ENCODE measurements at places on chromosomes 1 and 21. TPM values are rescaled to one million over a fixed set of nuclear protein-coding genes. Genes with fewer than 3 reads are reported as not detected.

DNA sequence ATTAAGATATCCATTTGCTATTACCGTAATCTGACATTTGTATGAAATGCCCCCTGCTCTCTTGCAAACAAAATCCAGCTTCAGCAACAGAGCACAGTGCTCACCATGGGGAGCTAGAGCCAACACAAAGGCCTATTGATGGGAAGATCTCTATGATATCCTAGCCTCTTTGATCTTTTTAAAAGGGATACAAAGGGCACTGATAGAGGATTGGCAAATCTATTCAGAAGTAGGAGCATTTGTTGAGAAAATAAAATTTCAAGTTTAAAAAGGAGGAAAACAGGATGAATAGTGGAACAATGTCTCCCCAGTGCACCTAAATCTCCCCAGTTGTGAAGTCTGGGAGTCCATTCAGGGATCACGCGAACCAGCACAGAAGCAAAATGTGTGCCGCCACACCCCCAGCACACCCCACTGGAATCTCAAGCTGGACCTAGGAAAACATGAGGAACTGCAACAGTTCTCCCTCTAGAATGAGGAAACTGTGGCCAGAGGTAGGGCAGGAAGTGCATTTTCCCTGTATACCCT is 32.2 kb downstream of the MRAP start:
- DNase-seq = no peak

GRCh38 chr1:50966991-50967390 is 3.1 kb upstream of the CDKN2C start:
- DNase-seq = no peak

DNA sequence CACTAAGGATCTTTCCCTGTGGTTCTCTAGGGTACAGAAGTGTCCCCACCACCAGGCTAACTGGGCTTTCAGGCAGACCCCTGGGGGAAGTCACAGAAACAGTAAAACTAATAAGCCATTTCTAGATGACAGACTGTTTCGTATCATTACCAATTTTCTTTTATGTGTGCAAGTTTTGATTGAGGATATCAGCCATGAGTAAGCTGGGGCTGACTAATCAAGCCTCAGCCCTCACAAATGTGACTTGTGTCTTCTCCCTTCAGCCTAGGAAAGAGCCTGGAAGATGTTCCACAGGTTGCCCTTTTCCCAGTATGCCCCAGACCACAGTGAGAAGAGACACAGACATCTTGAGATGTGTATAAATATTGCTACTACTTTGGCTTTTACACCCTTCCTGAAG is 10.5 kb downstream of the PTGFRN start:
- DNase-seq = no peak

DNA sequence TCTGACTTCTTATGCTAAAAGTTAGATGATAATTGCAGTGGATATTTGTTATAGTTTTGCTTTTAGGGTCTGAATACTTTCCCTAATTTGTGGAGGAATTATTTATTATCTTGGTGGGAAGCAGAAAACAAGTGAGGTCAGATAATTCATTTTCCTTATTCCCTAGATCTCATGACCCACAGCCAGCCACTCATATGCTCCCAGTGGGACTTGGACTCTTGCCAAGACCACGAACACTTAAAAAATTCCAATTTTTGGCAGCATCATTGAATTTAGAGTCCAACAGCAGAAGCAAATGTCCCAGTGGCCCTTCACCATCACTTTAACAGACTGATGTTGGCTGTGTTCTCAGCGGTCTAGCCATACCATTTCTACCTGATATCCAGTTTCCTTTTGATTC is 204.2 kb downstream of the HMCN1 start:
- no peak for DNase-seq

DNA sequence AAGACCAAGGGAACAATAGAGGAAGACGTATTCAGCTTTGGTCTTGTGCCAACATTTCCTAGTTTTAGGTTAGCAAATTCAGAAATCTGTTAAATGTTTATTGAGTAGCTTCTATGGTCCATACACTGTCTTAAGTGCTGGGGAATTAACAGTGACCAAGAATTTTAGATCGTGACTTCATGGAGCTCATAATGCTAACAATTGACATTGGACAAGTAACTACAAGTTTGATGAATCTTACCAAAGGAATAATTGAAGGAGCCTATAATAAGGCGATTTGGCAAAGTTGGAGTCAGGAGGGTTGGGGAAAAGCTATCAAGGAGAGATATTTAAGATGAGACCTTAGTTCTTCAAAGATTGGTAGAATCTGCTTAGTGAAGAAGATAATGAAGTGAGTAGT is 1.4 kb upstream of the SLAMF9 start:
- no peak for DNase-seq

DNA sequence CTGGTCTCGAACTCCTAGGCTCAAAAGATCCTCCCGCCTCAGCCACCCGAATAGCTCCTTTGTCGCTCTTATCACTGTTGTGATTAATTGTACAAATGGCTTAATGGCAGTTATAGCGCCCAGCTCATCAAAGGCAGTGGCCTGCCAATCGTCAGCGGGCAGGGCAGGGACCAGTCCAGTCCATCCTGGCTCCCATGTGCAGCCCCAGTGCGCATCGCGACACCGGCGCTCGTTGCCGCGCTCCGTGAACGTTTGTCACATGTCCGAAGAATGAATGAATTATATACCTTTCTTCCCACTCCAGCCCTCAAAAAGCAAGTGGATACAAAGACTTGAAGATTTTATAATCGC is 18.4 kb downstream of the MTX1 start:
- no peak for DNase-seq

GRCh38 chr1:117301901-117302300 is 65.3 kb upstream of the MAN1A2 start:
- DNase-seq = no peak

GRCh38 chr1:5819391-5820025 is 172.7 kb downstream of the NPHP4 start:
- DNase-seq = no peak

- DNase-seq = no peak
Observed at GRCh38 chr1:232031156-232031555, 404.6 kb downstream of the DISC1 start.

GRCh38 chr21:33663241-33663640 is 20.9 kb downstream of the ITSN1 start:
- no peak for DNase-seq

DNA sequence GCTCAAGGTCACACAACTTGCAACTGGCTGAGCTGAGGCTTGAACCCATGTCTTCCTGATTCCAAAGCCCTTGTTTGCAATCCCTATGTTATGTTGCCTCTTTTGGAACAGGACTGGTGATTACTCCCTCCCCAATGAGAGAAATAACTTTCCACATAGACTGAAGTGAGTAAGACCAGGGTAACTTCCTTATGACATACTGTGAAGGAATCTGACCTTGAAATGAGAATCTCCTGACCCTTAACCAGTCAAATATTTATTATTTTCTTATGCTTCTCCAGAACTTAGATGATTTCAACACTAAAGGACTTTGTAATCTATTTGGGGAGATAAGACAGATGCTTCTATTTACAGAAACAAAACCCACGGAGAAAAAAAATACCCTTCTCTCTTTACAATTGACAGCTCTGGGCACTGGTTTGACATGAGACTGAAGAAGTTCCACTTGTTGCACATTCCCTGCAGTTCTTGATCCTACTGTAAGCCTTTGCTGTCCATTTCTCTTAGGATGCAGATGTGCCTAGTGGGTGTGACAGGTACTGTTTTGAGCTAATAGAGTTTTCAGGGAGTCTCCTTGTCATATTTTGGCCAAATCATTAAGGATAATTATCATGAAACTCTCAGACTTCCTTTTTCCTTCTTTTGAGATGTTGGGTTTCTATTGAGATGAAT is 3.9 kb upstream of the RPTN start:
- DNase-seq = no peak

GRCh38 chr1:179709841-179710329 is 33.2 kb upstream of the FAM163A start:
- peak; percentile 30 for DNase-seq

DNA sequence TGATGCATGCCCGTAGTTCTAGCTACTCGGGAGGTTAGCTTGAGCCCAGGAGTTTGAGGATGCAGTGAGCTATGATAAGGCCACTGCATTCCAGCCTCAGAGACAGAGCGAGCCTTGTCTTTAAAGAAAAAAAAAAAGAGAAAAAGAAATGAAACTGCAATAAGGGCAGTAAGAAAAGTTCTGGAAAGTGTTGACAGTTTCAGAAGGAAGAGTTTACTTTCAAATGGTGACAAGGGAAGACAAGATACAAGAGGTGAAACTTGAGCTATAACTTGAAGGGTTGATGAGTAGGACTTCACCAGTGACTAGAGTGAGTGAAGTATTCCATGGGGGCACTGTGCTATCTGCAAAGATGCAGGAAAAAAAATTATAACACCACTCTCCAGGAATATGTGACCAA is 125.0 kb downstream of the AKT3 start:
- no peak for DNase-seq

- DNase-seq = no peak
Observed at GRCh38 chr1:109658533-109659042, 2.7 kb downstream of the GSTM4 start.

GRCh38 chr1:53963460-53963859 is 17.3 kb downstream of the LRRC42 start:
- DNase-seq = no peak

DNA sequence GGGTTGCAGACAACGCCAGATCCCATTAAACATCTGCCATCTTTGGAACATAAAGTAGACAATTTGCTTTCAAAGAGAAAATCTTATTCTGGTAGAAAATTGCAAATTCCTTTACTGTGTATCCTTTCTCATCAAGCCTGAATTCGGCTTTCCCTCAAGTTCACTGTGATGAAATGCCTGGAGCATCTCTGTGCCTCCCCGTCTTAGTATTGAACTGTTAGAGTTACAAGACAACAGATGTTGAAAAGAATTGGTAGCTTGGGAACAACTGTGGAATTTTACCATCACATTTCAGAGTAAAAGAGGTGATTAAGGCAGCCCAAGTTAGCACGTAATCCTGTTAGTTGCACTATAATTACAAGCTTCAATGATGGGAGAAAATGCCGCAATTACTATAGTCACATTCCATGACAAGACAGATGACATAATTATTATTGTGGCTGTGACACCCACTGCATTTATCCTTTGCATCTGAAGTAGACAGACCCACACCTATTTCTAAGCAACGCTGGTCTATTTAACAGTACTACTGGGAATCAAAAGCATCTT is 54.4 kb upstream of the B3GALNT2 start:
- no peak for DNase-seq

DNA sequence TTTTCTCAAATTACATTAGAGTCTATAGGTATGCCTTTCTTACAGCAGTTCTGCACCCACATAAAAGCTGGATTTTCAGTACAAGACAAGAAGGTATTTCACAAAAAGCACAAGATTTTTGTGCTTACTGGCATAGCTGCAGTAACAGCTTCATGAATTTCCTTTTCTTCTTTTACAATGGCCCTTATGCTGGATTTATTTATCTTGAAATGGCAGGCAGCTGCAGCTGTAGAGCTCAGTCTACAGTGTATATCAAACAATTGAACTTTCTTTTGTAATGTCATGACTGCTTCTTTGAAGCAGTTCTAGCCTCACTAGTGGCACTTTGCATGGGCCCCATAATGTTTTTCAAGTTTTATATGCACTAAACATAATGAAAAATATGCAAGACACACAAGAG is 510.2 kb downstream of the KCNT2 start:
- no peak for DNase-seq

DNA sequence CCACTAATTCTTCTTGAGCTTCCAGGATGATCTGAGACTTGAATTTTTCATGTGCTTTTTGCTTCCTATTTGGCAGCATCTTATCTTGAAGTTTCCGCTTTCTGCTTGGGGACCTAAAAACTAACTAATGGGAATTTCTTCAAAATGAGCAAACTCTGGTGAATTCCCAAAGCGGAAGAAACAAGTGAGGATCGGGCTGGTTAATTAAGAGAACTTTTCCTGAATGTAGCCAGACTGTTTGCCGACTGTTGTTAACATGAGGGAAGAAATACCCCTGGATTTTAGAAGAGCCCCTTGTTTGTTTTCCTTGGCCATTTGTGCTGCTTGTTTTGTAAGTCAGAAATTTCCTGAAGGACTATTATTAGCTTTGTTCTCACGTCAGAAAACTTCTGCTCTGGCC is 6.1 kb upstream of the SELE start:
- no peak for DNase-seq

DNA sequence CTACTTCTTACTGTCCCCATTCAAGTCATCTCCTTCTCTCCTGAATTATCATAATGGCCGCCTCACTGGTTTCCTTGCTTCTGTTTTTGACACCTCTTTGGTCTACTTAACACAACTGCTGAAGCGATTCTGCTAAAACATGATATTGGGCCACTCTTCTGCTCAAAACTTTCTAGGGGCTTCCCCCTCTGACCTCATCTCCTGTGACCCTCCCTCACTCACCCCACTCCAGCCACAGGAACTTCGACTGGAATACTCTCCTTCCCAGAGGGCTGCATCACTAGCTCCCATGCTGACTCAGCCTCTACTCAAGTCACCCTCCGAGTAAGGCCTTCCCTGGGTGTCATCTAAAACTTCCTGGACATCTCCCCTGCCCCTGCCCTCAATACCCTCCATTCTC is 35.7 kb downstream of the NRIP1 start:
- no peak for DNase-seq

Gene AVPR1B
- 0.47 TPM for polyA plus RNA-seq

Gene LORICRIN
- not detected for polyA plus RNA-seq

Gene OPTC
- polyA plus RNA-seq = 0.11 TPM

Gene KIF2C
- 29.5 TPM for polyA plus RNA-seq

Gene ADAM15
- 37.6 TPM for polyA plus RNA-seq

Gene PDE9A
- 38.0 TPM for polyA plus RNA-seq

Gene CITED4
- polyA plus RNA-seq = 2.6 TPM

Gene GPR37L1
- 0.07 TPM for polyA plus RNA-seq

Gene CYB5RL
- 8.1 TPM for polyA plus RNA-seq

Measured in left renal pelvis (tissue), 4 donors.